ENCODE measurements at places on chromosomes 4 and X. TPM values are rescaled to one million over a fixed set of nuclear protein-coding genes. Genes with fewer than 3 reads are reported as not detected.

DNA sequence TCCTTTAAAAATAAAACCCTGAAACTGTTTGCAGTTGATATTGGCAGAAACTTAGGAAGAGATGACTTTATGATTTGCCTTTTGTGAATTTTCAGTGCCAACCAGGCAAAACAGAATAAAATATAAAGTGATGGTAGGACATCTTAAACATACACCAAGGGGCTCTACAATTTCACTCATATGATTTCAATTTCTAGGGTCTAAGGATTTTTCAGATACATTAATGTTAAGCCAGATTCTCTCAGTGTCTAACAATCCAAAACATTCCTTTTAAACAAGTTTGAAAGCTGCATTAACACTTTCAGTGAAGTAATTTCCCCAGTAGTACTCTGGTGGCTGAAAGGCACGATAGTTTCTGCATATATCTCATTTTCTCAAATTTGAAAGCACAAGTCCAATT, 1262.0 kb upstream of the ADGRL3 start:
- no peak for DNase-seq

ITGB1BP2 gene
- 0.22 TPM for total RNA-seq

- DNase-seq: no peak
These were observed 35.9 kb downstream of the MAGEA1 start for GRCh38 chrX:153214934-153215333.

MGAT4D gene
- total RNA-seq: not detected

TEX13B gene
- not detected for total RNA-seq

PAGE2 gene
- total RNA-seq: not detected

FRMPD3 gene
- not detected for total RNA-seq

GRCh38 chrX:40057405-40057804, 40.4 kb downstream of the BCOR start:
- no peak for DNase-seq

Measured in GM23248 (cell line).